GM12878 (cell line): ENCODE measurements at places on chromosomes 11 and 22.

DNA sequence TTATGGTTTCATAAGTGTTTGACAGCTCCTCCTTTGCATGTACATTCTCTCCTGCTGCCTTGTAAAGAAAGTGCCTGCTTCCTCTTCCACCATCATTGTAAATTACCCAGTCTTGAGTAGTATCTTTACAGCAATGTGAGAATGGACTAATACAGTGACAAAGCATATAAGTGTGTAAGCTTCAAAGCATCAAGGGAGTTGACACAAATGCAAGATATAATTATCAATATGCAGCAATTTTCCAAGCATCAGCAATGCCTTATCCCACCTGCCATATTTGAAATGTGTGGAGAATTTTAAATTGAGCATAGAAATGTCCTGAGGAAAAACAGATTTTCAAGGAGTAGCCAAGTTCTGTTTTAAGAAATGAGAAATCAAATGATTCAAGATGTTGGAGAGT lies 1.7 kb upstream of the OR5AL1 start:
- DNase-seq, result no peak

GRCh38 chr11:16000065-16000464 lies 356.3 kb downstream of the SOX6 start:
- DNase-seq, result no peak

DNA sequence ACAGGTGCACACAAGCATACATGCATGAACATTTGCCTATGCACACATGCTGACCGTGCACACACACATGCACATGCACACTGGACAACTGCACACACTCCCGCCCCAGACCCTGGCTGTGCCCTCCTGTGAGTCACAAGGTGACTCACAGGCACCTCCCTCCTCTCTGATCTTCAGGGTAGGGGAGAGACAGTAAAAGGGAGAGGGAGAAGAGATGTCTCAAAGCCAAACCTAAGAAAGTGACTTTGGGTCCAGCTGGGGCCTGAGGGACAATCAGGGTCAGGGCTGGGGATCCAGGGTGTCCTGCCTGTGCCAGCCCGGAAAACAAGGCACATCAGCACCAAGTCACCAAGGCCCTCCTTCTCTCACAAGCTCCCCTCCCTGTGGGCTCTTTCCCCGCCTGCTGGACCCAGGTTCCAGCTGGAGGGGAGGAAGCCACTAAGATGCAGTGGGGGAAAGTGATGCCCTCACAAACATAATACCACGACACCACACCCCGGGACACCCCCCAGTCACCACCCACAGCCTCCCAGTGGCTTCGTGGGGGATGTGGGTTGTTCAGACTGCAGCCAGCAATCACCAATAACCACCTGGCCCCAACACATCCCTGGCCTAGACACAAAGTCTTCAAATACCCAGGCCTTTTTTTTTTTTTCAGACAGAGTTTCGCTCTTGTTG lies 39.3 kb downstream of the PDGFB start:
- DNase-seq, result no peak

DNA sequence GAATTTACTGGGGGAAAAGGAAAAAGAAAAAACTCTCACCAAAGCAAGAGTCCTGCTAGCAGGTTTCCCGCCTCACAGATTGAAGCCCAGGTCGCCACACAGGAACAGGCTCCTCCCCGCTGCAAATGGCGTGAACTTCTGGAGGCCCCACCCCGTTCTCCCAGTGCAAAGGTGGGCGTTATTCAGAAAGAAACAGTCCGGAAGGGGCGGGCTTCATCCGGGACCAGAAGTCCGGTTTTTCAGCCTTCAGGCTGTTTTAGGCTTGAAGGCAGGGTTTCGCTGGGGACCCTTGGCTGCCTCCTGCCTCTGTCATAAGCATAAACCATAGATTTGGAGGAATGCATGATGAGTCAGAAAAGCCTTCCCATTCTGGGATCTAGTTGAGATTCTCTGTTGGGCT lies 148.3 kb upstream of the POU2AF2 start:
- no peak for DNase-seq

DNA sequence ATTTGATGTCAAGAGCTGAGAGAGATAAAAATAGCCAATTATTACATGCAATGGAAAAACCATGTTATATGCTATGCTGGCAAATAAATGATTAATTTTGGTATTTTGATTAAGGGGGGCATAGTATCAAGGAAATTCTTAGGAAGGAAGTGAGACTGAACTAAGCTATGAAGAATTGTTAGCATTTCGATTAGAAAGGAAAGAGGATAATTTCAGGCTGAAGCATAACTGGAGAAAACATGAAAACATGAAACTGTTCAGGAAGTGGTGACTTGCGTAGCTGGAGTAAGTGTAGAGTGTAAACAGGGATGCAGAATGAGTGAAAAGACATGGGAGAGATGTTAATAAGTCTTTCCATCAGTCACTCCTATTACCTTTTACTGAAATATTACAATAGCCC lies 6.4 kb downstream of the ACRV1 start:
- DNase-seq, result no peak

DNA sequence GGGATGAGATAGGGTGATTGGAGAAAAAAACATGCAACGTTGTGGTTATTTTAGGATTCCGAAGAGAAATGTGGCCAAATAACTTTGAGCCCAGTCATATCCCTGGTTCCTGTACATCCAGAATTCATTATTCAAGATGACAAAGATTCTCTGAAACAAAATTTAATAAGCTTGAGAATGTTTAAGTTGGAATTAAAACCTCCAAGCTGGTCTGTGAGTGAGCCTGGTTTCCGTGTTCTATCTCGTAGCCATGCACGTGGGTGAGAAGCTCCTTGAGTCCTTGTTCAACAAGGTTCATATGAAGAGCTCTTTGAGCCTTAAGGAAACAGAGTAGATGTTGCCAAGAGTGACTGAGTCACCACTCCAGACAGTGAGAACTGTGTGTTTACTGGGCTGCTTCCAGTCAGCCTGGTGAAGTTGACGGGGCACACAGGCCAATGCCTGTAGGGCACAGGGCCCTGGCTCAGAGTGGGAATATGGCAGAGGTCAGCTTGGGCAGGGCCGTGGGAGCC lies 206.5 kb downstream of the NAV2 start:
- no peak for DNase-seq
